ENCODE measurements at places on chromosomes 4 and X.
A peak's percentile ranks its signal among the peaks of the same experiment; 100 is the strongest.

- no peak for DNase-seq
Observed at GRCh38 chrX:2502668-2503519, 2.1 kb upstream of the DHRSX start.

GRCh38 chrX:63330681-63331080 is 20.5 kb downstream of the SPIN4 start:
- peak; percentile 23 for DNase-seq

DNA sequence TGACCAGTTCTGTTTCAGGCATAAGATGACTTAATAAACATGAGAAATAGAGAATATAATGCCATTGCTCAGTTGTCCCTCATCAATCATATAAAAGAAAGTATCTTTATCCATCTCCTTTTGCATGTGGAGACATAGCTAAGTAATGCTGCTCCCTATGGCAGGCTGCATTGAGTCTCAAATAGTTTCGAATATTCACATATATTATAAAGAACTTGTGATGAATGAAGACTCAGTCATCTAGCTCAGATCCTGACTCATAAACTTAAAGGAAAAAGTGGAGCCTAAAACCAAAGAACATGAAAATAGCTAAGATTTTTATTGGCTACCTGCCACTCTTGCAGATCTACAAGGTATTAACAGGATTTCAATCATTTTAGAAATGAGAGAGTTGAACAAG is 11.7 kb upstream of the TLL1 start:
- DNase-seq, result no peak

DNA sequence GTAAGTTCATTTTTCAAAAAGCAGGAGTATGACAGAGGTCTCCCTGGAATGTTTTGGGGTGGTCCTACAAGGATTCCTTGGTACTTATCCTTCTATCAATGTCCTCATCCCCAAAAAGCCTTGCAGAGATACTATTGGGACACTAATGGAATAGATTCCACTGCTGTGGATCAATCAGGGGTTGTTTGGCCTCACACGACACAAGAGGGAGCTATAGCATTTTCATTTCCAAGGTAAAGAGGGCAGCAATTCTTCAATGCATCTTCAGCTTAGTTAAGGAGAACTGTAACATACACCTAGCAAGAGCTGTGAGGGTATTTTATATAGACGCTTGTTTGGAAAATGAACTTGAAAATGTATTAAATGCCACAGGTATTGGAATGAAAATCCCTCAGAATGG is 50.9 kb downstream of the USP26 start:
- no peak for DNase-seq

DNA sequence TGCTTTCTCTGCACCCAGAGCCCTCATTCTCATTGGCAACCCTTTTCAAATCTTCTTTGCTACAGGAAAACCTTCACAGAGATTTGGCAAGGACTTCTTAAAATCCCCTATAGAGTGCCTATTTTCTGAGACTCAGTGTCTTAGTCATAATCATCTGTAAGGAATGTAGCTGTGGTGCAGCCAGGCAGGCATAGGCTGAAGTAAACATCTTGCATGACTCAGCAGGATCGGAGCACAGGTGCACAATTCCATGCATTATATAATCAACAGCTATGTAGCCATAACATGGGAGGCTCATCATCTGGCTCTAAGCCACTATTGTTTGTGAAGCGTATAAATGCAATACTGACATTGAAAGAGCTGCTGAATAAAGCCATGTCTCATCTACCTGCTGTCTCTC is 368.8 kb downstream of the MAGEE1 start:
- DNase-seq, result no peak

DNA sequence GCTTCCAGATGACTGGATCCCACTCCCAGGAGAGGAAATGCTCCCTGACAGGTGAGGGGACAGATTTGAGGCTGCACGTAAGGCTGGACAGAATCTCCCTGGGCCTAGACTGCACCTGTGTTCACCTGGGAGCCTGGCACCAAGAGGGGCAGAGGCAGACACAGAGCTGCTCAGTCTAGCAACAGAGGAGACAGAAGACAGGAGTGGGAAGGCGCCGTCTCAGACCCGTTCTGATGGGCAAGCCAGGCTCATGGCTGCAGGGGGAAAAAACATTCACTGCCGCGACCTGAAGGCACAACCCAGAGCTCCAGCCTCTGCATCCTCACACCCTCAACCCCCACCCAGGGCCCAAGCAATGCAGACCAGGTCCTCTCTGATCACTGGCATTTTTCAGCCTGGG is 16.8 kb downstream of the BCAP31 start:
- no peak for DNase-seq

GRCh38 chrX:129772796-129773431 is 6.8 kb upstream of the SASH3 start:
- DNase-seq, result no peak

GRCh38 chr4:16169490-16169889 is 56.8 kb downstream of the TAPT1 start:
- no peak for DNase-seq

DNA sequence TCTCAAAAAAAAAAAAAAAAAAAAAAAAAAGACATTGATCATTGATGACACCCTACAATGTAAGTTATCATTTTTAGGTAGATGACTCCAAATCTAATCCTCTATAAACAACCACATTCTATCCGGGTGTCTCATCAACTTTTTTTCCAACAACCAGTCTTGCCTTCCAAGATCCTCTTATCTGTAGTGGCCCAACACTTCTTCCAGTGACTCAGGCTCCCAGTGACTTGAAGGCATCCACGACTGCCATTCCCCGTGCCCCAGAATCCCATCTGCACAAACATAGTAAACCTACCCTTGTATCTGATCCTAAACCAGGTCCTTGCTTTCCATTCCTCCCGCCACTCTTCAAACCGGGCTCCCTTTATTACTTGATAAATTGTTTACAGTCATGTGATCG is 15.6 kb upstream of the TSPAN5 start:
- no peak for DNase-seq

DNA sequence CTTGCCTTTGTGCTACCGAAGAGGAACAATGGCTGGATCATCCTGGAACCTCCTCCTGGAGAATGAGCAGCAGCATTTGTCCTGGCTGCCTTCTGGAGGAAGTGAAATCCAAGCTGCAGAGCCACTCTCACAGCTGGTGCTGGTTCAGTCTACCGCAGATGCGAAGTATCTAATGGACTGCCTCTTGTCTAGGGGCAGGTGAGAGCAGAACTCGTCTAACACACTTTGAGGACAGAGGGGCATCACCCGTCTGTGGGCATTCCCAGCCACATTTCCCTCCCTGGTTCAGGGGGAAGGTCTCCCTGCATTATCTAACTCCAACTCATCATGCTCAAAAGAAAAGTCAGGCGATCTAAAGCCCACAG is 338.2 kb upstream of the GATB start:
- no peak for DNase-seq

DNA sequence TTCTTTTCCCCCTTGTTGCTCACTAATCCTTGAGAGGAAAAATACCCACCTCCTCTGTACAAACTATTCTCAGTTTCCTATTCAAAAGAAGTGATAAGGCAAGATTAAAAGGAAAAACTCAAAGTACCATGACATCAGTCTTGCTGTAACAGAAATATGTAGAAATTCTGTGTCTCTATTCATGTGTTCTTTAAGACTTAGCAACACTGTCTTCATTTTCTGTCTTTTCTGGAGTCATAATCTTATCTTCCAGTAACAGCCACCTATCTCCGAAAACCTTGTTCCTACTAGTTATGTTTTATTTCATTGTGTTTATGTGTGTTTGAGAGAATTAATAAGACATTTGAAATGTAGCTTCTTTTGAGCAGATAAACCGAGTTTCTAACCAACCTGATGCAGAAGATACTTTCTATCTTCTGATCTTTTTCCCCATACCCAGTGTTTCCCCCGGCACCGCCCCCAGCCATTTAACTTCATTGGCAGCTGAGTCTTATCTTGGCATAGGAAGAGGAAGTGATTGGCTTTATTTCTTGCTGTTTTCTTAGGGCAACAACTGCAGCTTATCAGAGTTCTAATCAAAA is 8.0 kb downstream of the FAM241A start:
- no peak for DNase-seq

DNA sequence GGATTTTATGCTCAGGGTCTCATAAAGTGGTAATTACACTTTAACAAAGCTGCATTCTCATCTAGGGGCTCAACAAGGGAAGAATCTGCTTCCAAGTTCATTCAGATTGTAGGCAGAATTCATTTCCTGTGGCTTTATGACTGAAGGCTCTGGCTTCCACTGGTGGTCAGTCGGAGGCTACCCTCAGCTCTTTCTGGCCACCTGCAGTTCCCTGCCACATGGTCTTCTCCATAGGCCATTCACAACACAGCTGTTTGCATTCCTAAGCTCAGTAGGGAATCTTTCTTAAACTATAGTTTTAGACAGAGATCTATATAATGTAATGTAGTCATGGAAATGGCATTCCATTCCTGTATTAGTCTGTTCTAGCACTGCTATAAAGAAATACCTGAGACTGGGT is 973.0 kb upstream of the SLIT2 start:
- DNase-seq, result no peak

- no peak for DNase-seq
Observed at GRCh38 chrX:124938715-124939114, 381.0 kb upstream of the TEX13C start.

- no peak for DNase-seq
Observed at GRCh38 chrX:98263135-98263534, 1379.4 kb downstream of the RPA4 start.

GRCh38 chr4:143225167-143225566 is 40.5 kb downstream of the USP38 start:
- DNase-seq, result no peak

DNA sequence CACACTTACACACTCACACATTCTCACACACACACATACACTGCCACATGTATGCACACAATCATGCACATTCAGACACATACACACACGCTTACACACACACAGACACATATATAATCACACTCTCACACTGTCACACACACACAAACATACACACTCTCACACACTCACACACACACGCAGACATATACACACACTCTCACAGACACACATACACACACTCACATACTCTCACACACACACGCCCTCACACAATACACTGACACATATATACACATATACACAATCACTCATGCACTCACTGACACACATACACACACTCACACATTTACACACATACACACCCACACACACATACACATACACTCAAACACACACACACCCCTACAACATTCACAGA is 435.3 kb upstream of the FRG1 start:
- DNase-seq, result no peak

DNA sequence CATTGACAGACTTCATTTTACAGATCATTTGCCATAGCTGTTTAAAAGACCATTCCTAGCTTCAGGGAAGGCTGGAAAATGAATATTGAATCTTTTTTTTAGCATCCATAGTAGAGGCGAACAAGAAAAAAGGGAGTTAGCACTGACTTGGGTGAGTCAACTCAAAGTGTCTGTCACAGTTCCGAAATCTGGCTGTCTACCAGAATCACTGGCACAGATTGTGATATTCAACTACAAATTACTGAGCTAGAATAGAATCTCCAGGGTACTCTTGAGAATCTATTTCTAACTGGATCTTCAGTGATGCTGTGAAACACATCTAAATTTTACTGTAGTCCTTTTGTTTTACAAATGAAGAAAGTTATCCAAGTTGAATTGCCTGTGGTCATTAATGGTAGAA is 31.5 kb downstream of the SEC24B start:
- no peak for DNase-seq

DNA sequence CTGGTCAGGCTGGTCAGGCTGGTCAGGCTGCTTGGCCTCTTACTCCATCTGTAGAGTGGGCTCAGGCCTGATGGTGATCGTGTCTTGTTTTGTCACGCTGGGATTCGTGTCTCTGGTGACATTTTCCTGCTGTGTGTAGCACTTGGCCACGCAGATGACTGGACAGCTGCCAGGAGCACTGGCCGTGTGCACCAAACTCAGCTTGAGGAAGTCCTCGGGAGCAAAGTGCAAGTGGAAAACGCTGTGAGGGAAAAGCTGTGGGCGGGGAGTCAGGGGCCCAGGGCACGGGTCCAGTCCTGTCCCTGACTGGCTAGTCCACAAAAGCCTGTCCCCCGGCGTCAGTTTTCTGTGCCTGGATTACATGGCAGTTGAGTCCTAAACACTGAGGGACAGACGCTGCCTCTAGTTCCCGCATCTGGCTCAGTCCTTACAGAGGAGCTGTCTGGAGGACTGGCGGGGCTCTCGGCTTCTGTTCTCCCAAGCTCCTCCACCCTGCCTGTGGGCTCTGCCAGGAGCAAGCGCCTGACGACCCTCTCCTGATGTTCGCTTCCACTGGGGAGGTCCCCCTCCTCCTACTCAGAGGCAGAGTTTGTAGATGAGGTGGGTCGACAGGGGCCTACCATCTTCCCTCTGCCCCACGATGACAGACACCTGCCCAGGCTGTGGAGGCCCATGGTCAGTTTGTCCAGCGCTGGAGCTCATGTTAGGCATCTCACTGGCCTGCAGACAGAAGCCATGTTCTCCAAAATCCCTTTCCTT is 35.9 kb upstream of the GRPEL1 start:
- no peak for DNase-seq

- no peak for DNase-seq
Observed at GRCh38 chr4:27911047-27911446, 1050.4 kb downstream of the STIM2 start.

DNA sequence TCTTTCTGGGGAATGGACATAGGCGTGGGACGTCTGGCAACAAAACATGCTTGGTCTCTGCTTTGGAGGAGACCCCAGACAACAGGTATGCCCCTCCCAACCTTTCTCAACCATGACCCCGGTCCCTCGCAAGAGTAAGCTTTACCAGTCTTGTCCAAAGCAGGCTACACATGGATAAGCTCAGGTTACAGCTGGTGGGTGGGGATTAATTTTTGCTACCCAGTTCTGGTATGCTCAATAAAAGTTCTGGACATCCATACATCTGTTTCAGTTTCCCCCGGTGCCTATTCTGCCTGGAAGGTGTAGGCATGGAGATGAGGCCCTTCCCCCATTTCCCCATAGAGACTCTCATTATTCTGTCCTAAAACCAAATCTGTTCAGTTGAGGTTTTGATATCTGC is 54.5 kb upstream of the NOCT start:
- no peak for DNase-seq

DNA sequence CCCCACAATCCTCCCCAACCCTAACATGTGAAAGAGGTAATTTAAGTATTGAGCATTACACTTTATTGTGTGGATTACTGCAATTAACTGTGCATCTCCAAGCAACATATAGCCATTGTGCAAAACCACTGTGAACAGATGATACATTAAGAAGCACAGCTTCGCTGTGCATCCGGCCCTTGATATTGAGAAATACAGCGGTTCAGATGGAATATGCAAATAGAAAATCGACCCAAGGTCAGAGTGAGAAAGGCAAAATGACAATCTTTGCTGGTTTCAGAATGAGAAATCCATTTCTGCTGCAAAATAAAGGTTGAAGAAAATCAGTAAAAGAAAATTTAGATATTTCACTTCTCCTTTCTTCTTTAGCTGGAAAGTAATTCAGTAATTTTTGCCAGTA is 805.9 kb upstream of the GRID2 start:
- no peak for DNase-seq

GRCh38 chr4:164700471-164700870 is 53.5 kb upstream of the SMIM31 start:
- no peak for DNase-seq

GRCh38 chr4:102165584-102165983 is 179.7 kb downstream of the SLC39A8 start:
- no peak for DNase-seq

- DNase-seq, result no peak
Observed at GRCh38 chrX:138982365-138982764, 270.8 kb upstream of the FGF13 start.
